ENCODE measurements at places on chromosomes 16 and 17.

GRCh38 chr17:8122924-8123694 is 797 bp downstream of the HES7 start:
- DNase-seq = no peak

- no peak for DNase-seq
Measured at GRCh38 chr17:32241640-32242039, 24.0 kb upstream of the RHBDL3 start.

GRCh38 chr16:4414187-4414917 is 2.0 kb downstream of the CORO7 start:
- peak; percentile 71 for DNase-seq

DNA sequence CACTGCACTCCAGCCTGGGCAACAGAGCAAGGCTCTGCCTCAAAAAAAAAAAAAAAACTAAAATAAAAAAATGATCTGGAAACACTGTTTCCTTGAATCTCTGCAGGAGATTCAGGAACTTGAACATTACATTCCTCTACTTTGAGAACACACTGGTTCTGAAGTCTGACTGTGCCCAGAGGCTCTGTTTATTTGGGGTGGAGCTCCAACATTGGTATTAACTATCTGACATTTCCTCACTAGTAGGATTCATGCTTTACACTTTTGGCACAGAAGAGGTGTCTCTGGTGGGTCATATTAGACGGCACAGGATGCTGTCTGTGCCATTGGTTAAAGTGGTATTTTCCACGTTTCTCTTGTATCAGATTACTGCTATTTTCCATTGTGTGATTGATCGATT is 10.4 kb downstream of the SULT1A2 start:
- DNase-seq = no peak

DNA sequence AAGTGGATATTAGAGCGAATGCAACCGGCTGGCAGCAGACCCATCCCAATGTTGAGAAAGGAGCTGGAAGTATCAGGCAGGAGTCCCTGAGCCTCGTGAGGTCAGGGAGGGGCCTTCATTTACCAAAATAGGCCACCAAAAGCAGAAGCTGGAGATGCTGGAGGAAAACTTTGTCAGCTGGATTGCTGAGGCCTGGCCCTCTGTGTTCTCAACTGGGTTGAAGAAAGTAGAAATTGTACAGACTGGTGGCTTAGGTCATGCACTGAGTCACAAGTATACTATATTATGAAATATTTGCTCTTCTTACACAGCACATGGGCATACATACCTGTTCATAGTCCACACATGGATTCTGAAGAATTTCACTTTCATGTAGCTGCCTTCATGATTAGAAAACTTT is 23.2 kb upstream of the TEKT3 start:
- DNase-seq = no peak

DNA sequence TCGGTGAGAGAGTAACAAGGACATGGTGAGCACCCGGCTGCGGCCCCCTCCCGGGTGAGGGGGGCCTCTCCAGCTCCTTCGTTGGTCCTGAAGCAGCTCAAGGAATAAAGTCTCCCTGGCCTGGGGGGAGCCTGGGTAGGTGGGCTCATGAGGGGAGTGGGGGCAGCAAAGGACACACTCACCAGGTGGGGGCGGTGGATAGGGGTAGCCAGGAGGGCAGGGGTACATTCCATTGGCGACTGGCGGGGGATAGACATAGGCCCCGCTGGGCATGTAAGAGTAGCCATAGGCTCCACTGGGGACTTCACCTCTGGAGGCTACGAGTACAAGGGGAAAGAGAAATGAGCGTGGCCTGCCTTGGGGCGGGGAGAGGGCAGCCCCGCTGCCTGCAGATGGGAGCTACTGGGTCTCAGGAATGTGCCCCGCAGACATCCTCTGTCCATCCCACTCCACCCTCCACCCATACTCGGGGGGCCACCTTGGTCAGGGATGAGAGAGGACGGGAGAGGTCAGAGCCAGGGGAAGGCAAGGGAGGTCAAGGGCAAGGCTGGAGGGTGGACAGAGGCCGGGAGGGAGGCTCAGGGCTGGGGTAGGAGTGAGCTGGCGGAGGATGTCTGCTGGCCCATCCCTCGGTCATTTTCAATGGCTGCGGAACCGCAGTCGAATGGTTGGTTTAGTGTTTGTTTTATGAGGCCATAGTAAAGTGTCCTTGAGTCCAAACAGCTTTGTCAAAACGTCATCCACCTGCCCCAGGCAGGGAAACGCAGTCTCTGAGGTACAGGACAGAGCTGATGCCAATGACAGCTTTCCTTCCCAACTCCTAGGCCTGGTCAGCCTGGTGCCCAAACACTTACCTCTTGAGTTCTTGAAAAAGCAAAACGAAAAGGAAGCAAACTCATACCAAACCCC is 3.7 kb upstream of the UNC13D start:
- DNase-seq = no peak

- DNase-seq = no peak
Measured at GRCh38 chr17:15213381-15214087, 51.6 kb downstream of the PMP22 start.

- DNase-seq = no peak
Measured at GRCh38 chr17:48993305-48993704, 3.9 kb upstream of the IGF2BP1 start.

DNA sequence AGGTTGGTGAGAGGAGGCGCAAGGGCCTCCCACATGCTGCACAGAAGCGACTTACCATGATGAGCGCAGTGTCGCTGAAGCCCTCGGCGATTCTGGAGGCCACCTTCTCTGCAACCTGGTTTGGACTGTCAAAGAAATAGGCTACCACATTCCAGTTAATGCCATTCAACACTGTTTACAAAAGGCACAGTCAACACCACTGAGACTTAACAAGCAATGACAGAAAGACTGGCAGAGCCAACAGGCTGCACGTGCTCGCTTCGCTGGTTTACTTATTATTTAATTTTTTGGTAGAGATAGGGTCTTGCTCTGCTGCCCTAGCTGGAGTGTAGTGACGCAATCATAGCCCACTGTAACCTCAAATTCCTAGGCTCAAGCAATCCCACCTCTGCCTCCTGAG is 18.2 kb downstream of the EMC8 start:
- DNase-seq = no peak

DNA sequence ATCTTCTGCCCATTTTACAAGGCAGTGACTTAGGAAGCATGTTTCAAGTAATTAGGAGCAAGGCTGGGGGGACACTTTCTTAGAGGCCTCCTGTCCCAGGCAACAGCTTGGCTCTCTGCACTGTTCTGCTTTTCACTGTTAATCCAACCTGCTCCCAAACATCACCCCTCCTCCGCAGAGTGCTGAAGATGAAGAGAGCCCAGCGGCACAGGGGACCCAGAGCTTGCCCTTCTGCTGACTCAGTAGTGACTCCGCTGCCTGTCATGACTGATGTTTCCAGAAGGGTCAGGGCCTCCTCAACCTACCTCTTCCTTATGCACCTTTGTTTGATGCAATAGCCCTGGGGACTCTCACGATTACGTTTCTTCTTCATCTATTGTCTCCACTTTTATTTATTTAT is 38.9 kb upstream of the NDRG4 start:
- DNase-seq = no peak

- no peak for DNase-seq
Measured at GRCh38 chr17:13601322-13601775, 380 bp downstream of the HS3ST3A1 start.

DNA sequence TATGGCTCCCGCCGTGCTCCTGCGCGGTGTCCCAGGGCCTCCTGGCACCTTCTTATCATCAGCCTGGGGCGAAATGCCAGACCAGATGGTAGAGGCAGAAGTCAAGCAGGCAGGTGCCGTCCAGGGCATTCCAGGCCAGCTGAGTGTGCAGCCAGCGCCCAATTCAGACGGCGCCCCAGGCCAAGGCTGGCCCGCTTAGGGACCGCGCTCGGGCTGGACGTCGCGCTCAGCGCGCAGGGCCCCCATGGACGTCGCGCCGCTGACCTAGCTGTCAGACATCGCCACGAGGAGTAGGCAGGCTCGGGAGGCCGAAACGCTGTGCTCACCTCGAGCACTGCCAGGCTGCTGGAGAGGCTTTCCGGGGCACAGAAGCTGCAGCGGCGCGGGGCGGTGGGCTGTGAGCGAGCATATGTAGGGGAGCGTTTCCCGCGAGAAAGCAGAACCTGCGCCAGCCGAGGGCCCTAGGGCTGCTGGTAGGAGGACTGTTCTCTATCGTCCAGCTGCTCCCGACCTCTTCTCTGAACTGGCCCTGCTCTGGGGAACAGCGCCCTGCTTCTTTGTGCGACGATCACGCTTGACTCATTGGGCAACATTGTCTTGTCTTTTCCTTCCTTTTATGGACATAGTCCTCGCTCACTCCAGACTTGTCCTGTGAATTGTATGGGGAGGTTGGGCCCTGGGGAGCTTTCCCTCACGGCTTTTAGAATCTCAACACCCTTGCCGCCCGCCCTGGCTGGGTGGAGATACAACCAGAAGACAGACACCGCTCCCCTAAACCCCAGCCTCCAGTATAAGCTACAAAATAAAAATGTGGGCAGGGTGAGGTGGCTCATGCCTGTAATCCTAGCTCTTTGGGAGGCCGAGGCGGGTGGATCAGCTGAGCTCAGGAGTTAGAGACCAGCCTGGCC is 8.4 kb upstream of the CA4 start:
- no peak for DNase-seq

DNA sequence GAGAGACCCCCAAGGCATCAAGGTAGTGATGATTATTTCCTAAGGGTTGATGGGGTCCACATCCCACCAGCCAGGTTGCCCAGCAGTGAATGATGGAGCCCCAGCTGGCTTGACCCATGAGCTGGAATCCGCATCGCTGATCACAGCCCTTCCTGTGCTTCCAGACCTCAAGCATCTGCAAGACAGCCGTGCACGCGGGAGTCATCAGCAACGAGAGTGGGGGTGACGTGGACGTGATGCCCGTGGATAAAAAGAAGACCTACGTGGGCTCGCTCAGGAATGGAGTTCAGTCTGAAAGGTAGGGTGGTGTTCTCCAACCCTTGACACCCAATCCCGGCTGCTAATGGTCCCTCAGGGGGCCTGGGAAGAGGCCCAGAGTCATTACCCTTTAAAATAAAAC is 69.3 kb downstream of the CRISPLD2 start:
- DNase-seq = no peak

GRCh38 chr17:61155590-61156237 is 243.9 kb upstream of the TBX2 start:
- no peak for DNase-seq

DNA sequence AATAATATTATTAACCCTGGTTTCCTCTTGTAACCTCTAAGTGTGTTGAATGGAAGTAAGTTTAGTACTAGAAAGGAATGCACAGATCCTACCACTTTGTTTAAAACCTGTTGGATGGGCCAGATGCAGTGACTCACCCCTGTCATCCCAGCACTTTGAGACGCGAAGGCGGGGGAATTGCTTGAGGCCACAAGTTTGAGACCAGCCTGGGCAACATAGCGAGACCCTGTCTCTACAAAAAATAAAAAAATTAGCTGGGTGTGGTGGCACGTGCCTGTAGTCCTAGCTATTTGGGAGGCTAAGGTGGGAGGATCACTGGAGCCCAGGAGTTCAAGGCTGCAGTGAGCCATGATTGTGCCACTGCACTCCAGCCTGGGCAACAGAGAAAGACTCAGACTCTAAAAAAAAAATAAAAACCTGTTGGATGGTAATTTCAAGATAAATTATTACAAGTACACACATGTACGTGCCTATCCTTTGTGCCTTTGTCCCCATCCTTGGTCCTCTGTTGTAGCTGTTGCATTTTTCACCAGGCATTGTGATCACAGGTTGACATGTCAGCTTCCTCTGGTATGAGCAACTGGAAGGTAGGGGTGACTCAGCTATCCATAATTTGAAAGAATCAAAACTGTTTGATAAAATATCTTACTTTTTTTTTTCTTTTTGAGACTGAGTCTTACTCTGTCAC is 30.7 kb upstream of the METTL9 start:
- DNase-seq = no peak

- no peak for DNase-seq
Measured at GRCh38 chr16:4747906-4748681, 13.8 kb downstream of the DNAAF8 start.

DNA sequence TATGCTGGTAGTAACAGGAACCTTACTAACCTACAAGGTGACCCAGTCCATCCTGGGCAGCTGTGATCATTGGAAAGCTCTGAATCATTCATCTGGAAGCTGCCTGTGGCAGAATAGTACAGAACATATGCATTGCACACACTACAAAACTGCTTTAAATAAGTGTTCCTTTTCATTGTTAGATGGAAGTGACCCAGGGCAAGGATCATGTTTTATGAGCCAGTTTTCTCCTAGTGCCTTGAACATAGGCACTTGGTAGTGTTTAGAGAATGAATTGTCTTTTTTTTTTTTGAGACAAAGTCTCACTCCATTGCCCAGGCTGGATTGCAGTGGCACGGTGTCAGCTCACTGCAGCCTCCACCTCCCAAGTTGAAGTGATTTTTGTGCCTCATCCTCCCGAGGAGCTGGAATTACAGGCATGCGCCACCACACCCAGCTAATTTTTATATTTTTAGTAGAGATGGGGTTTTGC is 55.4 kb downstream of the TENT4B start:
- no peak for DNase-seq

GRCh38 chr16:732332-732731 is 5.4 kb downstream of the HAGHL start:
- DNase-seq = no peak

DNA sequence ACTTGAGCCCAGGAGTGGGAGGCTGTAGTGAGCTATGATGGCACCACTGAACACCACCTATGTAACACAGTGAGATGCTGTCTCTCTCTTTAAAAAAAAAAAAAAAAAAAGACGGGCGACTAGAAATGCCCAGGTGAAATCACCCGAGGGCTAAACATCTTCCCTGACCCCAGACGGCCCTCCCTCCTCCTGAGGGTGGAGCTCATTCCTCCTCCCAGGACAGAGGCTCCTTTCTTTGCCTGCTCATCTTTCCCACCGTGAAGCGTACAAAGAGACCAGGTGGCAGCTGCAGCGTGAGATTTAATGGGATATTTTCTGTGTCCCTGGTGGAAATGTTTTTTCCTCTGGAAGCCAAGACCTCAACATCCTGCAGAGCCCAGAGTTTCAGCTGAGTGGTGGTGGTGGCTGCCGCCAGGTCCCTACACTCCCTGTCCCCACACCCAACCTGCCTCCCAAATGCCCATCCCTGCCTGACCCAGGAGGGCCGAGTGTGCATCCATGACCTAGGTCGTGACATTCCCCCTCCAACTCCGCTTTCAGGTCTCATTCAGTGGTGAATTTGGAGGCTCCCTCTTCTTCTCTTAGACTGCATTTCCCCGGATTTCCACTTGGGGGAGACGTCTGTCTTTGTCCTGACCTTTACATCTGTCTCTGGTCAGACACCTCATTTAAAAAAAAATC is 14.4 kb upstream of the GPRC5B start:
- peak; percentile 9 for DNase-seq

DNA sequence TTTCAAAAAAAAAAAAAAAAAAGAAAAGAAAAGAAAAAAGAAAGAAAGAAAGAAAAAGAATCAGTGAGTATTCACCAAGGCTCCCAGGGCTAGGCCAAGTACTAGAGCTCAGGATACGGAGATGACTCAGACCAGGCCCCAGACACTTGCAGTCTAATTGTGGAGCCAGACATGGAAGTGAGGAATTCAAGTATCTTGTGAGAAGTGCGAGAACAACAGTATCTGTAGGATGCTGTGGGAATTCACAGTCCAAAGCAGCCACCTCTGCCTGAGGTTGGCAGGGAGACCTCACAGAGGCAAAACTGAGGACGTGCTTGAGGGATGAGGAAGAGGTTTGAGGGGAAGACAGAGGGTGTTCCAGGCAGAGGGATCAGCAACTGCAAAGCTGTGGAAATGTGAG is 14.0 kb upstream of the ALDOA start:
- no peak for DNase-seq

GRCh38 chr16:89010210-89010925 is 33.4 kb upstream of the CBFA2T3 start:
- DNase-seq = no peak

- DNase-seq = no peak
Measured at GRCh38 chr17:6671431-6671830, 19.9 kb downstream of the C17orf100 start.
